ENCODE measurements at places on chromosomes 7 and 10. TPM values are rescaled to one million over a fixed set of nuclear protein-coding genes. Genes with fewer than 3 reads are reported as not detected.

The GIMAP1 gene
- total RNA-seq: 8.7 TPM

The JAKMIP3 gene
- total RNA-seq: 0.18 TPM

The NPTX2 gene
- not detected for total RNA-seq

The GARIN1A gene
- total RNA-seq: not detected

The TFEC gene
- total RNA-seq: not detected

The ELN gene
- total RNA-seq: not detected

The NFE2L3 gene
- total RNA-seq: 22.6 TPM

All from activated CD8-positive, alpha-beta T cell treated with anti-CD3 and anti-CD28 coated beads for 36 hours (primary cell).